ENCODE measurements at places on chromosomes 12 and 14.

DNA sequence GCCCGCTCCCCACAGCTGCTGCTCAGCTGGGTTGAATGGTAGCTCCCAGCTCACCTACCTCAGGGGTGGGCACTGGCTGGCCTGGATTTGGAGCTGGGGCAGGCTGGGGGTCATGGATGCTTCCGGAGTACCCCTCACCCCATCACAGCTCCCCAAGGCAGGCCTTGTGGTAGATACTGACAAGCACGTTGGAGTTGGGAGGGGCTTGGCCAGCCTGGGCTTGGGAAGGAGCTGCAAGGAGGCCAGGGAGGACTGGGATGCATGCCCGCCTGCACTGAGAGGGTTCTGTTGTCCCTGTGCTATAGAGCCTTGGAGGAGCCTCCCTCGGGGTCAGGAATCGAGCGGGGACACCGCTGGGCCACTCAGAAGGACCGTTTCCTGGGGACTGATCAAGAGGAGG is 14.2 kb downstream of the TMEM63C start:
- DNase-seq = no peak

DNA sequence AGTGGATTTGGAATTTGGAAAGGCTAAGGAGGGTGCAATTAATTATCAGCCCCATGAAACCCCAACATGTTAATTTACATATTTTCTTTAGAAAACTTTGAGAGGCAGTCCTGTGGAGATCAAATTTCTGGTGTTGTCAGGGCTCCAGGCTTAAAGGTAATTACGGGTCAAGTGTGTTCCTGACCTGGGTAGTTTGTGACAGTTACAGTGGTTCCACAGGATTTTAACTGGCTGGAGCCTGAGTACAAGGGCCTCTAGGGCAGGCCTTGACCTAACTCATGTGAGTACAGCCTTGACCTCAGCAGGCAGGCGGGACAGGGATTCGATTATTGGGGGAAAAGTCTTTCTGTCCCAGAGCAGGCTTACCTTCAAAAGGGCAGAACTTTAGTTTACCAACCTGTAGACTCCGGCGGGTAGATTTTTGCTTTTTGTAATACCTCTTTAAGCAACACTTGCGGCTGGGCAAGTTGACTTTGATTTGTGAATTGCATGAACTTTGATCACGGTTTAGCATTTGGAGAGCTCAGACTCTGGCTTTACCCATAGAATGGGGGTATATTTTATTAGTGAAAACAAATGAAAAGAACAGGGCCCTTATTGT is 8.4 kb upstream of the PPTC7 start:
- no peak for DNase-seq

GRCh38 chr14:91394105-91395081 is 23.2 kb downstream of the CCDC88C start:
- no peak for DNase-seq

- no peak for DNase-seq
Measured at GRCh38 chr12:71652656-71653055, 11.0 kb downstream of the ZFC3H1 start.

GRCh38 chr14:101134161-101134631 is 230.7 kb upstream of the RTL1 start:
- DNase-seq = no peak

DNA sequence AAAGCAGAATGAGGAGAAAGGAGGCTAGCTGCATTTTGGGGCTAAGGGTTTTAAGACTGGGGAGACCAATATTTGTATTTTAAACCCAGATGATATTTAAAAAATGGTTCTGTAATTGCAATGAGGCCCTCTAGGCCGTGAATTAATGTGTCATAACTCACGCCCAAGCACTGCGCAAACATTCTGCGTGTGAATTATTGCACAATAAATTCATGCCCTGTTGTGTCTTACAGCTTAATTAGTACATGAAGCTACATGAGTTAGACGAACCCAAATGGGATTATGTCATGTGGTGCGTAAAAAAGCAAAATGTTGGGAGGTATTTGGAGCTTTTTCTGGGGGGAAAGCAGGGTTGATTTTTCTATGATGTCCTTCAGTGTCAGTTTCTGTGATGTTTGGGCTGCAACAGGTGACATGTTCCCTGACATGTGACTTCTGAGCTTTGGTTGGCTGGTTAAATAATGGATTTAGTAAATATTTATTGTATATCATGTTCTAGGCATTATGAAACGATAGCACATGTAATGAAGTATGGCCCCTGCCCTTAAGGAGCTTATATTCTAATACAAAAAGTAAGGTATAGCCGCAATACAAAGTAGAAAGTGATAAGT is 30.4 kb upstream of the CISTR start:
- DNase-seq = no peak

DNA sequence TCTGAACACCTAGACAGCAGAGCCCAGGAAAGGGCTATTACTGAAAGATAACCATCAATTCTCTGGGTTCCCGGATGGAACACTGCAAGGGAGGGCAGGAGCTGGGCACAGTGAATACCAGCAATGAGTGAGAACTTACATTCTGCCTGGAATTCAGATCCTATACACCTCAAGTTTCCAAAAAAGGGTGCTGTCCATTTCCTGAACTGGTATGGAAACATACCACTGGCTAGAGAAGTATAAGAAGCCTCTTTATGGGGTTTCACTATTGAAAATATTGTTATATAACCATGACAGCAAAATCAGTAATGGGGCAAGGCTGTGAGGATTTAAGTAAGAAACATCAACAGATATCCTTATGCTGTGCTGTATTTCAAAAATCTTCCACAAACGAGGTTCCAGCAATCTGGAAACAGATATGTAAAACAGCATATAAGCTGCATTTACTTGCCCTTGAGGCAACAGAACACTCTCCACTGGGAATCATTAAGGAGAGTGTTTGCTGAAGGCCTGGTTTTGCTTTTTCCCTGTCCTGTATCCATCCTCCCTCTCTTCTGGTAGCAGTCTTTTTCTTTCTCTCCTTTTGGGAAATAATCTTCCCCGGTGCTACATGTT is 53.3 kb upstream of the GTF2A1 start:
- no peak for DNase-seq

DNA sequence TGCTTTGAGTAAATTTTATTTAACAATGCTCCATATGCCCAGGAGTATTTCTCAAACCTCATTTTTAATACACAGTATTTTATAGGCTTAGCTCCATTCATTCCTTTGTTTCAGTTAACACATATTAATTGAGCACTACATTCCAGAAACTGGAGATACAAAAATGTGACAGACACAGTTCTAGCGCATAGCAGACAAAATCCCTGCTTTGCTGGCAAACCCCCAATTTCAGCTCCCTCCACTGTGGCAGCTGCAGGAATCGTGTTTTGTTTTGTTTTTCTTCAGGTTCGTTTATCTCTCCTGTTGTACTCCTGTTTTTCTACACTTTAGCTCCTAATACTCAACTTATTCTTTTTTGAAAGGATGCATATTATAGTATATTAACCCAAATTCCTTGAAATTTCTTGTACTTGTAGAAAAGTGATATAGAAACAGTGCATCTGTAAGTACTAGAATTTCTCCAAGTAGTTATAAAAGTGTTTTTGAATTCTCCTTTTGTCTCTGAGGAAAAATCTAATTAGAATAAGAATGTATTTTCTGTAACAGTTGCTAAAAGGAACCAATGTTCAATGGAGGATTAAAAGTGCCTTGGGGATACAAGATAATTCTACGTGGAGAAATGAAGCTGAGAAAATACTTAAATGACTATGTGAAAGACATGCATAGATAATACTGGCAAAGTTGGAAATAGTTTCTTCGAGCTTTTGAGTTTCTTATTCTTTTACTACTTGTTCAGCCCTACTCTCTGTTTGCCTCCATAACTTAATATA is 6.4 kb upstream of the RAB21 start:
- DNase-seq = no peak

DNA sequence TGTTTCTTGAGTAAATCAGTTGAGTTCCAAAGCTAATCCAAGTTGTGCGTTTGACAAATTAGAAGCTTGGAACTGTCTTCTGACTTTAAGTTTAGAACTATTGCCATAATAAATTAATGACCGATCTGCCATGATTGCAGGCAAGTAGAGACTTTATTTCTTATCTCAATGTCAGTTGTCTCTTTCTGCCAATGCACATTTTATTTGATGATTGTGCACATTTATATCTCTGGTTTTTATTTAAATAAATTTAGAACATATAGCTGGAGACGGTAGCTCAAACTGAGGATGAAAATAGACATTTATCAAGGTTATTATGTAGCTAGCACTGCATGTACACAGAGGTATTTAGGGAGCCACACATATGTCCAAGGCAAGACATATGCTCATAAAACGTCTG is 34.1 kb downstream of the SLCO1B1 start:
- no peak for DNase-seq

GRCh38 chr12:24697769-24698168 is 251.1 kb downstream of the BCAT1 start:
- DNase-seq = no peak

DNA sequence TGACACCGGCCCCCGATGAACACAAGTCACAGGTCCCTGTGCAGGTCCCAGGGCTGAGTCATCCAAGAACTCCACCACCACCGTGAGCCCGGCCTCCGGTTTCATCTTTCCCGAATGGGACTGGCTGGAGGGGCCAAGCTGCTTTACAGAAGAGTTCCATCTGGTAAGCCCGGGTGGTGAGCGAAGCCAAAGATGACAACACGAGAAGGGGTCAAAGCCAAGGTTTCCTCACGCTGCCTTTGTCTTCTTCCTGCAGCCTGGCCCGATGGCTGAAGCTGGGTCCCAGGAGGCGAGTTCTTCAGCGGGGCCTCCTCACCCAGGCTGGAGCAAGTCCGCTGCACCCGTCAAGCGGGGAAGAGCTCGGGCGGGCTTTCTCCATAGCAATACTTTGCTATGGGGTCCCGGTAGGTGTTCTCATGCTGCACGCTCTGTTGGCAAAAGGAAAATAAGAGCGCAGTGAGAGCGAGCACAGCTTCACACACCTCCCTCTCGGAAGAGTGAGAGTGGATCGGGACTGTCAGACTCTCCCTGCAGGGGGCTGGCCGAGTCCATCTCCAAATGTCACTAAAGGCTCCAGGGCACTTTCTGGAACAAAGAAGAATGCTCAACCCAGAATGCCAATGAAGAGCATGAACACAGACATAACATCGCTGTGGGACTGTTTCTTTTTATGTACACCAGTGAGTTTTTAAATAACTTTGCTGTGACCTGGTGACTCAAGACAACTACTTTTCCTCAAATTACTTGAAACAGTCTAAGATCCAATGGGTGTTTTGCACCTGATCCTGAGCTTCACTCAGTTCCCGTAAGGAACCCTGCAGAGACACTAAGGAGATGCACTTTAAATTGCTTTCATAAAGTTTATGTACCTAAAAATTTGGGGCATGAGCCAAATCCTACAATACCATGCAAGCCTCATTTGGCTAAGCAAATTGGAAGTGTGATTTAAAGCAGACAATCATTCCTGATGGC is 20.1 kb downstream of the SPRING1 start:
- DNase-seq = peak; percentile 73

DNA sequence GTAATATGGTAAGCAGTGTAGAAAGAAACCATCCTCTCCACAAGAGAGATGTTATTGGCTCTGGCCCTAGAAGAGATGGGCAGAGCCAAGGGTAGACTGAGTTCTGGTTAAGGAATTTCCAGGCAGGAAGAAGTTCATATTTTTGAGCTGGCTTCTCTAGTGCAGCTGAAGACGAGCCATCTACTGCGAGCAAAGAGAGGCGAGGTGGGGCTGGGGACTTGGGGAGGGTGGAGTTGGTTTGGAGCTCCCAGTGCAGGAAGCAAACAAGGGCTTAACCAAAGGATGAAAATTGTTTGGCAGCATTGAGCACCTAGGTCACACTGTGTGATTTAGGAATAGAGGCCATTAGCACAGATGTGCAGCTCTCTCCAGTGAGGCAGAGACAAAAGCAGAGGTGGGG is 239.6 kb downstream of the ZFP36L1 start:
- DNase-seq = no peak

DNA sequence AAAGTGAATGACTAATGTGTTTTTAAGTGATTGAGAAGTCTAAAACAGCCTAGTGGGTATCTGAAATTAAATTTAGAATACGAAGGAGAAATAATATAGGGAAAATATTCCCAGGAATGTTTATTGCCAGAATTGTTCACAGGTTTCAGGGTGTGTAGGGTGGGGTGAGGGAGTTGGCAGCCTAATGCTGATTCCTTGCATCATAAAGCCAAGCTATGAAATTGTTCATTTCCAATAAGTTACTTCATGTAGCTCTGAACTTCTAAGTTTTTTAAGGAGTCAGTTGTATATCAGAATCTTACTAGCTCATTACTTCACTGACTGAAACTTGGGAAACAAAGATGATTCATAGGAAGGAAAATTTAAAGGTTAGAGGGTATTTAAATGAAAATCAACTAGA is 56.4 kb downstream of the RAB35 start:
- no peak for DNase-seq

DNA sequence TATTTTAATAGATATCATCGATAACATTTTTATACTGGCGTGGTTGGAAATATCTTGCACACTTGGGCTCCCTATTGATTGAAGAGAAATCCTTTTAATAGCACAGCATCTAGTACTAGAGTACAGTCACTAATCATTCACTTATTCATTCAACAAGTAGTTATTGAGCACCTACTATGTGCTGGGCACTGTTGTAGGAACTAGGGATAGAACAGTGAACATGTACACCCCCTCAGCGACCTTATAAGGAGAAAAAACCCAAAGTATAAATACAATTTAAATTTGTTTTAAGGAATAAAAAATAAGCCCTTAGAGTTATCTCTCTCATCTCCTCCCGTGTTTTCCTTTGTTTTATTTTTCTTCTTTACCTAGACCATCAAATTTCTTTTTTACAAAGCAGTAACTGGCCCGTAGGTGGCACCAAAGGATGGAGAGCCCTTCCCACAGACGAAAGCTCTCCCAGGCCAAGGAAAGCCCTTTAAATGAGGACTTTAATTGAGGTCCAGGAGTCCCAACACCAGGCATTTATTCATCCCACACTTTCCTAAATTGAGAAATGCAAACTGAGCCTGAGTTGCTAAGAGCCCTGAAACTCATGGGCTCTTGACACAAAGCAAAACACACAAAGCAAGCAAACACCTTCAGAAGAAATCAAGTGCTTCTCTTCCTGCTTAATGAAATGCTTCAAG is 29.0 kb downstream of the PEBP1 start:
- DNase-seq = no peak

GRCh38 chr14:56180754-56181542 is 62.7 kb downstream of the PELI2 start:
- no peak for DNase-seq

DNA sequence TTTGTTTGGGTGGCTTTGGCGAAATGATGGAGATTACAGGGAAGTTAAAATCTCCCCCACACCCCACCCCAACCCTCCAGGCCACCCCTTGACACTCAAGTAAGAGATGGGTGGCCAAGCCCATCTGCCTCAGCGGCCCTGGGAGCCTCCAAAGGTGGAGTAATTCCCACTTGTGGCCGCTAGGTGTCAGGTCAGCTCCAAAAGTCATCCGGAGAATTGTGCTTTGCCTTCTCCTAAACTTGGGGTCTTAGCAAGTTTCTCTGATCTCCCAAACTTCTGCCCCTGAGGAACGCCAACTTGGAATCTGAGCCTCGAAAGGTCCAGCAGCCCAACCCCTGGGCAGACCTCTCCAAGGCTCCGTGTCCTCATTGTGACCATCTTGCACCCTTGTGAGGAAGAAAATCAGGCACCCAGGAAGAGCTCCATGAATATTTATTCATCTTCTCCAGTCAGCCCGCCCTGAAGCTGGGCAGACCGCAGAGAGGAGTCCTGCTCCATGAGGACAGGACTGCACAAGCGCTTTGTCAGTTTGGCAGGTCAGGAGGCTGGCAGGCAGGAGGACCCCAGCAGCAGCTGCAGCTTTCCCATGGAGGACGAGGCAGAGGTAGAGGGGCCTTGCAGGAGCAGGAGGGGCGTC is 46.7 kb downstream of the LRRC74A start:
- peak; percentile 42 for DNase-seq

GRCh38 chr12:124865728-124866127 is 2.1 kb upstream of the SCARB1 start:
- DNase-seq = no peak

- DNase-seq = no peak
Measured at GRCh38 chr12:94650143-94651056, at the start of gene TMCC3. Gene TMCC3 (minus strand): TSS chr12:94650557. CDS start chr12:94650430, 127 bp downstream.

All from DMS79 (cell line).